Large intestine (tissue), 12 donors: ENCODE measurements at places on chromosomes 2 and 18. TPM values are rescaled to one million over a fixed set of nuclear protein-coding genes. Genes with fewer than 3 reads are reported as not detected.

The ATP6V1B1 gene
- 1.6 TPM for polyA plus RNA-seq

- peak; percentile 63 for DNase-seq
- H3K27ac ChIP-seq = peak overlapping the region; percentile 6
- no peaks in the 10 kb centered on the region for H3K36me3 ChIP-seq
- no peak overlapping the region for H3K4me3 ChIP-seq
Observed at GRCh38 chr18:56083097-56083521, 495.1 kb upstream of the TCF4 start.

DNA sequence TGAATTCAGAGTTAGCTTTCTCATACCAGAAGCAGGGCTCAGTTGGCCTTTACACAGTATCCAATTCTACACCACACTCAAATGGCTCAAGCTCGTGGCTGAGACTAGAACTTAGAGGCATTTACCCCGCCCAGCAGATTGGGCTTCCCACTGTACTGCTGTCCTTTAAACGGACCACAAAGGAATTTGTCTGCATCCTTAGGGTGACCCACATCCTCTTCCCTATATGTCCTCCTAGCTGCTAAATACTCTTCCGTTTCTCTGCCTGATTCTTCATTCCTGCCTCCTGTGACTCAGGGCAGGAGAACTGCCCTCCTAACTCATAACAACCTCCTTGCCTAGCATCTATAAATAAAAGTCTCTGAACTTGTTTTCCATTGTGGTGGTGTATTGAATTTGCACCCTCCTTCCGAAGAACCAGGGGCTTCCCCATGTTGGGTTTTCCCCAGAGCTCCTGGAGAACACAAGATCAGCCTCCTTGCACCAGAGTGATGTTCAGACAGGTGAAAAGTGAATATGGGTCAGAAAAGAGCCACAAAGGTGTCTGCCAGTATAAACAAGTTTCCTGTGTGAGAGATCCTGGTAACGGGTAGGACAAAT, 32.0 kb upstream of the MC4R start:
- no peak for DNase-seq
- no peaks in the 10 kb centered on the region for H3K27me3 ChIP-seq
- no peak overlapping the region for H3K27ac ChIP-seq
- no peaks in the 10 kb centered on the region for H3K36me3 ChIP-seq
- H3K4me3 ChIP-seq = no peak overlapping the region
- H3K4me1 ChIP-seq = no peaks in the 10 kb centered on the region

DNA sequence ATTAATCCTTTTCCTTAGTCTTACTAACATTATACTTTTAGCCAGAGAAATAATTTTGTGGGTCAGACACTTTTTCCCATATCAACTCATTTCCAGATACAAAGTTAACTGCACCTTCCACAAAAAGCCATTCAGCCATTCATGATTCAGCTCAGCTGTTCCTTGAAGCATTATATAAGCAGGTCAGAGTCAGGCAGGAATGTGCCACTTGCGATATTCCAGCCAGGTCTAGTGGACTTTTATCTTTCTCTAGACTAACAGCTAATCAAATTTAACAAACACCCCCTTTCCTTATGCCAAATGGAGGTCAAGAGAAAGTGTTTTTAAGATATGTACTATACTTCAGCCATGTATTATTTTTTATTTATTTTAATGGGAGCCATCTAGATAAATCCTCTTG, 75.6 kb upstream of the EPB41L3 start:
- peak; percentile 33 for DNase-seq
- no peak overlapping the region for H3K4me3 ChIP-seq
- no peaks in the 10 kb centered on the region for H3K36me3 ChIP-seq
- H3K27me3 ChIP-seq = no peaks in the 10 kb centered on the region
- H3K4me1 ChIP-seq = no peaks in the 10 kb centered on the region

- peaks cover 5% of the 10 kb centered on the region for H3K4me1 ChIP-seq
- H3K4me3 ChIP-seq = no peak overlapping the region
- no peaks in the 10 kb centered on the region for H3K27me3 ChIP-seq
- peaks cover 5% of the 10 kb centered on the region for H3K36me3 ChIP-seq
Observed at GRCh38 chr2:178114462-178114861, 2.2 kb downstream of the RBM45 start.
